ENCODE measurements at places on chromosomes 3 and 15. TPM values are rescaled to one million over a fixed set of nuclear protein-coding genes. Genes with fewer than 3 reads are reported as not detected.

The MINAR1 gene
- polyA plus RNA-seq, result not detected

The TNFSF10 gene
- 16.1 TPM for polyA plus RNA-seq

DNA sequence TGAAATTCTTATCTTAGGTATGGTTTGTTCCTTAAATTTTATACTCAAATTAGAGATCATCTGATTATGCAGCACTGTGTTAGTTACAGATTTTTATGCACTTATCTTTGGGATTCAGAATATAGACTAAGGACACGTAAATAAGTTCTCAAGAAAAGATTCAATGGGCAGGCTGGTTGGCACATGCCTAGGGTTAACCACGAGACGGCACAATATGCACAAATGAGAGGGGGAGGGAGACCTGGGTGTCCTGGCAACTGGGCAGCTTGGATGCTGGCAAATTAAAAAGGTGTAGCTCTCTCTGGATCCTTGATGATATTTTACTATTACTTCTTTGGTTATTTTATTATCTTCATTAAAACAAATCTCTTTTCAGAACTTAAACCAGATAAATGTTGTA is 672 bp downstream of the AADAC start:
- no peak for DNase-seq

DNA sequence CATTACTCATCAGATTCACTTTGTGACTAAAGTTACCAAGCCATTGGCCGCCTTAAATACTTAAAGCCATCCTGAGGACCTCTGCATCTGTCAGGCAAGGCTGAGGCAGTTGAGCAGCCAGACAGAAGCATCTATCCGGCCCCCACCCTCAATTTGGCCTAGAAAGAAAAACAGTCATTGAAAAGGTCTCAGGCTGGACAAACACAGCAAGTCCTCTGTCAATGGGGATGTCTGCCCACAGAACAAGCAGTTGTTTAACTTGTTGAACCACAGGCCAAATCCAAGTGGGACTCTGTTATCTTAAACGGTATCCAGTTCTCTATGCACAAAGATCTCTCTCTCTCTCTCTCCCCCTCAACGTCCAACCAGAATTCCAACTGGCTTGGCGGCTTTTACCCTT is 2.8 kb downstream of the ZIC4 start:
- DNase-seq, result no peak

DNA sequence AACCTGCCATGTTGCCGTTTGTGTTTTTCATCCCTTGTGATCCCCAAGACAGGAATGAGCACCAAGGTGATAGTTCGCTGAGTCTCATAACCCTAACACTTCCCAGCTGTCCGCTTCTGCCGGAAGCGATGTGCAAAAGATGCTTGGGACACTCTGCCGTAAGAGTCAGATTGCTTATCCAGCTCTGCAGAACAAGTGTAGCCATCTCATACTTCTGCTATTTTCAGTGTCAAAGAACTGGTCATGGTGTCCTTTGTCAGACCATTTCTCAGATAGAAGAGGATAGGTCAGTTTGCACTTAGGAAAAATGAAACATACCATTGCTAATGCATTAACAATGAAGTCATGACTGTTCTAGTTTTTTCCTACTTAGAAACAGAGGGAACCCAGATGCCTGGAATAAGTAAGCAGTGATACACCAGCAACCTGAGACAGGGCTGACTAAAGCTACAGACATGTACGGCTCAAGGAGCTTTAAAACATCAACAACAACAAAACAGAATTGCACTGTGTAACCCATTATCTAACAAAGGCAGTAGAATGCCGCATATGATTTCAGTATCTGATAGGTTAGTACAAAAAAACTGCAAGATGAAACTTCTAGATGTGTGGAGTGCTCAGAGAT is 134.0 kb upstream of the IL12A start:
- no peak for DNase-seq

DNA sequence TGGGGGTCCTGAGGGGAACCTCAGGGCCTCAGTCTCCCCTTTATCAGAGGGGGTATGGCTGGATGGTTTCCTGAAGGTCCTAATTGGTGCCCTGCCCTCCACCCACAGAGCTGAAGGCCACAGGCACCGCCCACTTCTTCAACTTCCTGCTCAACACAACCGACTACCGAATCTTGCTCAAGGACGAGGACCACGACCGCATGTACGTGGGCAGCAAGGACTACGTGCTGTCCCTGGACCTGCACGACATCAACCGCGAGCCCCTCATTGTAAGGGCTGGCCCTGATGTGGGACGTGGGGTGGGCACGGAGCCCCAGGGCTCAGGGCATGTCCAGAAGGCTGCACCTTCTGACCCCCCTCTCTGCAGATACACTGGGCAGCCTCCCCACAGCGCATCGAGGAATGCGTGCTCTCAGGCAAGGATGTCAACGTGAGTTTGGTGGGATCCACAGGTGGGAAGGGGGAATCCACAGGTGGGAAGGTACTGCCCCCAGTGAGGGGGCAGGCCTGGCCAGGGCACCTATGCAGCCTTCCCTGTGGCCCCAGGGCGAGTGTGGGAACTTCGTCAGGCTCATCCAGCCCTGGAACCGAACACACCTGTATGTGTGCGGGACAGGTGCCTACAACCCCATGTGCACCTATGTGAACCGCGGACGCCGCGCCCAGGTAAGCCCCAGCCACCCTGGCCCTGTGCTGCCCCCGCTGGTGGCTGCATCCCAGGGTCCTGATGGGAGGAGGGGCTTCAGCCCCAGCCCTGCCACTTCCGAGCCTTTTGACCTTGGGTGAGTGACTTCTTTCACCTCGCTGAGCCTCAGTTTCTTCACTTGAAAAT is 17.5 kb upstream of the GNAT1 start:
- no peak for DNase-seq

DNA sequence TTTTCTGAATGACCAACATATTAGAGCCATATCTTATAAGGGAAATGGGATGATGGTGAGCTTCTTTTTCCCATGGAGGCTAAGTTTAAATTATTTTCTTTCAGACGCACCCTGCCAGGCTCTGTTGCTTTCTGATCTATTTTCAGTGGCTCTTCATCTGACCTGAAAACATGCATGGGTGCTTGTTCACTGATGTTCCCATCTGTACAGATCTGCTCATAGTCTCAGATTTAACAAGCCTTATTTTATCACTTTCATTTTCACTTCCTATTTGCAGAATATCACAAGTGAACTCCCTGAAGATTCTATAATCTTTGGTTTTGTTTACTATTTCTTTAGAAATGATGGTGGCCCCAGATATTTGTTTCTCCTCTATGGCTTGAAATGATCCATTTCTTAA is 31.1 kb upstream of the SUCLG2 start:
- no peak for DNase-seq

GRCh38 chr3:146464005-146464595 is 5.3 kb downstream of the PLSCR2 start:
- DNase-seq, result no peak

DNA sequence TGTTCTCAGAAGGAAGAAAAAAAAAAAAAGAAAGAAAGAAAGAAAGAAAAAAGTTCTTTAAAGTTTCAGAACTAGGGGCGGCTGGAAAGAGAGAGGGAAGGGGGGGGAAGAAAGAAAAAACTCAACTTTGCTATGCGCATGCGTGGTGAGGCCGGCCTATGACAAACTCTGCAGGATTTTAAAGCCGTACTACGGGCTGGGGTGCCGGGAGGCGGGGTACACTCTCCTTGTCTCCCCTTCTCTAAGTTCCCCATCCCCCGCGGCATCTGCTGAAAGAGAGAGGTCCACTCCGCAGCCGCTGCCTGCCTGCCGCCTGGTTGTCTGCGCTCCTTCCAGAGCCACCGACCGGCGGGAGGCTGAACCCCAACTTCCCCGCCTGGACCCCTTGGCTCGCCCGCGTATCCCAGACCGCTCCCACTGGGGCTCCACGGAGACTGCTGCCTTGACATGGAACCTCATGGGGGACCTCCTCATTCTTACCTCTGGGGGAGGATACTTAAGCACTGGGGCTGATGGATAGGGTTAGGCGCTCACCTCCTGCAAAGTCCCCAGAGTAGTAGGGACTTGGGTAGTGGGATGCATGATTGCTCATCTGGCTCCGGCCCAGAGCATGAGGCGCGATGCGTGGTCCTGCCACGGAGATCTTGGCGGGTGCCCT is 1.4 kb upstream of the WNT5A start:
- DNase-seq, result no peak

The SLC22A14 gene
- polyA plus RNA-seq, result not detected

- DNase-seq, result no peak
Observed at GRCh38 chr3:184813357-184813756, 1.4 kb downstream of the VPS8 start.

The ACKR4 gene
- not detected for polyA plus RNA-seq

DNA sequence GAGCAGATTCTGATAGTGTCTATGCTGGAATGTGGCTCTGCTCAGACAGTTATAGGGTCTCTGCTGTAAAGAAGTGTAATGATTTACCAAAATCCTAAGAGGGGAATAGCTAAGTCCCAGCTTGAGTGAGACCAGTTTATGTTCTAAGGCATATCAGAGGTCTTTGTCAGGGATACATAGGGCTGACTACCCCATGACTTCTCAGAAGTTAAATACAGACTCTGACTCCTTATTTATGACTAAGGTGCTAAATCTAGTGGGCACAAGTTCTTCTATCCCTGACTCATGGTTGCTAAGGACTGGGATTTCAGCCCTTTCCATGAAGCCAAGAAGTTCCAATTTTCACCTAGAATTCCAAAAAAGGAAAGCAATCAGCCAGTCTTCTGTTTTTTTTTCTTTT is 192.6 kb upstream of the POU1F1 start:
- no peak for DNase-seq

The GOLGA6B gene
- not detected for polyA plus RNA-seq

The BMF gene
- 0.44 TPM for polyA plus RNA-seq

The ENTPD3 gene
- not detected for polyA plus RNA-seq

The PODXL2 gene
- polyA plus RNA-seq, result 2.6 TPM

The THRB gene
- not detected for polyA plus RNA-seq

GRCh38 chr3:184781801-184782200 is 30.2 kb upstream of the VPS8 start:
- no peak for DNase-seq

The KBTBD8 gene
- polyA plus RNA-seq, result 0.71 TPM

- peak; percentile 32 for DNase-seq
Observed at GRCh38 chr3:43296565-43296964, 10.2 kb downstream of the SNRK start.

DNA sequence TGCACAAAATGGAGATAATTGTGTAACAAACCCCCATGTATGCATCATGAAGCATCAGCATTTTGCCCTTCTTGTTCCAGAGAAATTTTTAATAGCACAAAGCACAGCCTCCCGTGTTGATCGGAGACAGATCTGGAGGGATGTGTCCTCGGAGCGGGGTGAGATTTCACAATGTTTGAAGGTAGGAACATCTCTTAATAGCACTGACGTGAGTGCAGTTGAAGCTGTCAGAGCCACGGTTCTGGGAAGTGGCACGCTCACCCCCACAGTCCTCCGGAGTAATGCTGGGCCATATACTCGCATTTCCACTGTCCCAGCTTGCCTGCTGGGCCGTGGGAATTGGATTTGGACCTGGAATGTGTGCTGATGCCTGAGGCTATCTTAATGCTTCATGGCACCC is 24.1 kb downstream of the ARPP21 start:
- no peak for DNase-seq

The ARNT2 gene
- not detected for polyA plus RNA-seq

The IL17RE gene
- not detected for polyA plus RNA-seq

The LRCH3 gene
- 20.4 TPM for polyA plus RNA-seq

The LRRC15 gene
- not detected for polyA plus RNA-seq

DNA sequence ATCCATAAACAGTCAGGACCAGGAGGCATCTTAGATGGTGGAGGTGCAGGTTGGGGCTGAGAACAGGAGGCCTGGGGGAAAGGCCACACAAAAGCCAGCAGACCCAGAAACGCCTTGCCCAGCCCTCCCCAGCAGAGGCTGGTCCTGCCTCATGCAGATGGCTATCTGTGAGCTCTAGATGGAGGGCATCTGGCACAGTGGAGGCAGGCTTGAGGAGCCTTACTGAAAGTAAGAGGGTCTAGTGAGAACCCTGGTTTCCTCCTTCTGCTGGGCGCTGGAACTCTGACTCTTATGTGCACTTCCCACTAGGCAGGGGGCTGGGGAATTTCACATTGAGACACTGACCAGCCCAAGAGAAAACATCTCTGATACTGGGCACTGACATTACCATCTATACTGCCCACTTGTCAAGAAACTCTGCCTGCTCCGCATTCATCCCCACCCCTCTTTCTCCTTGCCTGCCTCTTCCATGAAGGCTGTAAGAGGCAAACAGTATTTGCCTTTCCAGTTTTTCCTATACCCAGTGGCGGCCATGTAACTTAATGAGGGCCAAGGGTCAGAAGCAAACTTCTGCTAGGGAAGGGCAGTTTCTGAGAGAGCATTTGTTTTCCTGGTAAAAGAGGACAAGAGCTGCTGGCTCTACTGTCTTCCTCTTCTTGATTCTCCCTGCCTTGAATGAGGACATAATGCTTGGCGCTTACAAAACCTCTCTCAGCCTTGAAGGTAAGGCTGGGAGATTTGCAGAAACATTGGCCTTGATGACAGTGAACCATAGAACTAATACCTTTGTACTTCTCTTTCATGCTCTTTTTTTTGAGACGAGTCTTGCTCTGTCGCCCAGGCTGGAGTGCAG is 4.4 kb upstream of the SCN5A start:
- no peak for DNase-seq

DNA sequence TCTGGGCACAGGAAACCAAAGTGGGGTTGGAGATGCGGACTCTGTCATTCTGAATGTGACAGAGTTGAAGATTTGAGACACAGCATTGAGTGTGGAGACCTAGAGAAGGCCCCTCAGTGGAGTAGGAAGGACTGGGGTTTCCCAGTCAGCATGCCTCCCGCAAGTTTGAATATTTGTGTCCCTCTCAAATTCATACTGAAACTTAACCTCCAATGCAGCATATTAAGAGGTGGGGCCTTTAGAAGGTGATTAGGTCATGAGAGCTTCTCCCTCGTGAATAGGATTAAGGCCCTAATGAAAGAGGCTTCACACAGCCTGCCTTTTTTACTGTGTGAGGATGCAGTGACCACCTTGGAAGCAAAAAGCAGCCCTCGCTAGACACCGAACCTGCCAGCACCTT is 8.0 kb downstream of the HDDC3 start:
- no peak for DNase-seq

All from naive thymus-derived CD8-positive, alpha-beta T cell (primary cell).